ENCODE measurements at places on chromosomes 5 and 9. TPM values are rescaled to one million over a fixed set of nuclear protein-coding genes. Genes with fewer than 3 reads are reported as not detected.

DNA sequence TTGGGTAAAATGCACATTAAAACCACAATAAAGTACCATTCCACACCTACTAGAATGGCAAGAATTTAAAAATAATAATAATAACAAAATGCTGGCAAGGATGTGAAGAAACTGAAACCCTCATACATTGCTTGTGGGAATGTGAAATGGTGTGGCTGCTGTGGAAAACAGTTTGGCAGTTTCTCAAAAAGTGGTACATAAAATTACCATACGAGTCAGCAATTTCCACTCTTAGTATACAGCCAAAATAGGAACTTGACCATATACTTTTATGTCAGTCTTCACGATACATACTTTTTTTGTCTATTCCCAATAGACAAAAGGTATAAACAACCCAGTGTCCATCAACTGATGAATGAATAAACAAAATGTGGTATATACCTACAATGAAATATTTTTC, 15.6 kb downstream of the FKBP15 start:
- DNase-seq = no peak

DNA sequence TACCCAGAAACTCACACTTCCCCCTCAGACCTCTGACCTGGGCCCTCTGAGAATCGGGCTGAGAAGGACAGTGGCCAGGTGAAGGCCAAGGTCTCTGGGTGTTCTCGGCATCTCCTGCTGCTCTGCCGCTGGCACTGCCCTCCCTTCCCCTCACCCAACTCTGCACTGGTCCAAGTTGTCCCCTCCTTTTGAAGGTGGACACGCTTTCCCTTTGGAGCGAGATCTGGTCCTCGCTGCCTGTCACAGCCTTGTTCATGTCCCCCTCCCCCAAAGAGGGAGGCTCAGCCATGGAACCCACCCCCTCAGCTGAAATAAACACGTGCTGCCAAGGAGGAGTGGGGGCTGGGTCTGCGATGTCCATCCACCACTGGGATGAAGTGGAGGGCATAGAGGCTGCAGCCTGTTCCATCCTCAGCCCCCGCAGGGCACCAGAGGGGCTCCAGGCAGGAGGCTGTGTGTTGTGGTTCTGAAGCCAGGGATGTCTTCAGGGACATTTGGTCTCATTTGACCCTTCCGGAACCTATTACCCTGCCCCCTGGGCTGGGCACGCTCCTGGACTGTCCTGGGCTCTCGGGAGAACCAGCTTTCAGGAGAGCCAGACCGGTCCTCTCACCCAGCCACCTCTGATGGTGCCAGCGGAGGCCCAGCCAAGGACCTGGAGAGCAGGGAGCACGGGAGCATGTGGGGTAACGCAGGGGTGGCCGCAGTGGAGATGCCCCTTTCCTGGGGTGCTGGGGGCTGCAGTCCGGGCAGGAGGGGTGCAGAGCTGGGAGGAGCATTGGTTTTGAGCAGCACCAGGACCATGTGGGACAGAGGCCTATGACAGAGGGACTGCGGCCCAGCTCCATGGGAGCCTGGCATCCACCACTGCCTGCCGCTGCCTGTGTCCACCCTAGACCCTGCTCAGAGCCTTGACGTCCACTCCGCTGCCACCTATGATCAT, 4.7 kb upstream of the LCN2 start:
- peak; percentile 26 for DNase-seq

DNA sequence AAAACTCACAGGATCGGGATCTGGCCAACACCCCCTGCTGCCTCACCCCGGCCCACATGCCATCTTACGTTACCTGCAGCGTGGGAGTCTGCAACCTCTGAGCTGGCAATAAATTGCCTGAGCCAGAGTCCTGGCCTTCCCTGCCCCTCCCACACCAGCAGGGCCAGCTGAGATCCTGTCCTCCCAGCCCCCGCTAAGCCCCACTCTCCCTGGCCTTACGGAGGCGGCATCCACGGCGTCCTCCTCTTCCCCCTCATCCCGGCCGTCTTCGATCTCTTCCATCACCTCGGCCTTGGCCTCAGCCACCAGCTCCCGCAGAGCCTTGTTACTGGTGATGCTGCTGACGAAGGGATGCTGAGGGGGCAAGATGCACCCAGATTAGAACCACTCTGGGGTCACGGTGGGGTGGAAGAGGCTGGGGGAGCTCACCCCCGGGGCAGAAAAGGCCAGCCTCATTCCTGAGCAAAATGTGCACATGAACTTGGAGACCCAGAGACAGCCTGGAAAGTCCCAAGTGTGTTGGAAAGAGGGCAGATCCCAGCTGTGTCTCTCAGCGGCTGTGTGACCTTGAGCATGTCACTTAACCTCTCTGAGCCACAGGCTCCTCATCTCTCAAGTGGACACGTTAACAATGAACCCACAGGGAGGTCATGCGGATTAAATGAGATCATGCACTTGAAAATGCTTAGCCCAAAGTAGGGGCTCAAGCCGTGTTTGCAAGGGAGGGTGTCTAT, 89.9 kb upstream of the FBXW11 start:
- DNase-seq = no peak

- no peak for DNase-seq
Measured at GRCh38 chr9:7791394-7791793, 8.2 kb downstream of the DMAC1 start.

ST6GALNAC4 gene
- total RNA-seq = 46.9 TPM

- no peak for DNase-seq
Measured at GRCh38 chr5:65820373-65820772, 98.4 kb downstream of the NLN start.

GLT6D1 gene
- not detected for total RNA-seq

GRCh38 chr5:8270246-8270645, 401.3 kb downstream of the MTRR start:
- no peak for DNase-seq

DNA sequence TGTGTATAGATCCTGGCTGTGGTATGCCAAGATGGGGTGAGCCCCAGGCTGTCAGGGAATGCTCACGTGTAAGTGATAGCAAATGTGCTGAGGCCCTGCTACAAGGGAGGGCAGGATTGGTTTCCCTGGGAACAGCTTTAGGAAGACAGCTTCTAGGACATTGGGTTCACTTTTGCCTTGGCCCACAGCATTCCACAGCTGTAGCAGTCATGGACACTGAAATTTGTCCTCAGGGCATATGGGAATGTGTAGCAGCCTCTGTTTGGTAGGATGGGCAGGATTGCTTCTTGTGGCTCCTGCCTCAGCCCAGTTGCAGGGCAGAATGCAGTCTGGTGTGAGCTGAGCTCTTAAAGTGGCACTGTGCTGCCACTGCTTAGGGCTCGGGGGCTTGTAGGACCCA, 1061.7 kb upstream of the WWC1 start:
- no peak for DNase-seq

DNA sequence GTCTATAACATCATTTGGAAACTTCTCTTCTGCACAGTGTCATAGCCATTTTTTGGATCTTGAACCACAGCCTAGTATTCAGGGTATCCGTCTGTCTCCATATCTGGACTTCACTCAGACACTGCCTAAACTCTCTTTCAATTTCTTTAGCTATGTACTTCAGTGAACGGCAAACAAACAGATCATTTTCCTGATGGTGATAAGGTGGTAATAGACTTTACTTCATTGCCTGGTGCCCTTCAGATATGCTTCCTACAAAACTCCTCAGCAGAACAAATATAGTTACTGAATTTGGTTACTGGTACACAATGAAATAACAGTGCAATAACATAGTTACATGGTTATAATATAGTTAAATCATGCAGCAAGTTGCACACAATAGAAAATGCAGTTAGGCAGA, 348.2 kb downstream of the ZSWIM6 start:
- no peak for DNase-seq

RNF130 gene
- total RNA-seq = 52.1 TPM

GRCh38 chr5:149195337-149195887, 54.1 kb downstream of the ABLIM3 start:
- no peak for DNase-seq

ANKRD18A gene
- total RNA-seq = 12.2 TPM

DNA sequence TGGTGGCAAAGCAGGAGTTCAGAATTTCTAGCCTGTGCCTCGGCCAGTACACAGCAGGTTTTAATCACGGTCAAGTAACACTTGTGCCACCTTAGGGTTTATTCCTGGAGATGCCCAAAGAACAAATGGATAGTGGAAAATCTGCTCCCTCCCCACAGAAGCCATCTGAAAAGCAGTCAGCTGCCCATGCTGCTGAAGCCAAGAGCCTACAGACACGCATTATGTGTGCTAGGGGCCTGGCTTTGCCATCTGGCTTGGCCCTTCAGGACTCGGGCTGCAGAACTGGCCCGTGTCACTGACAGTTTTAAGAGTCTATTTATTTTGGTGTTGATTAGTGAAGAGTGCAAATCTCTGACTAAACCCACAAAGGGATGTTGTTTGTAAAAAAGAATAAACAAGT, 11.1 kb downstream of the ARSB start:
- DNase-seq = no peak

GRCh38 chr9:113328045-113328782, 11.9 kb downstream of the WDR31 start:
- no peak for DNase-seq

Measured in left colon (tissue), 2 donors.